ENCODE measurements at places on chromosomes 2 and 18. TPM values are rescaled to one million over a fixed set of nuclear protein-coding genes. Genes with fewer than 3 reads are reported as not detected.

CCDC141 gene
- 3.9 TPM for total RNA-seq

RTN4 gene
- 541 TPM for total RNA-seq

CPLX4 gene
- total RNA-seq: 0.20 TPM

MAP2 gene
- total RNA-seq: 541 TPM

MYCN gene
- 8.7 TPM for total RNA-seq

CABYR gene
- 9.1 TPM for total RNA-seq

PRKAG3 gene
- total RNA-seq: not detected

REG3G gene
- total RNA-seq: not detected

C2orf72 gene
- total RNA-seq: 23.6 TPM

IKZF2 gene
- total RNA-seq: 18.5 TPM

DUSP19 gene
- 12.2 TPM for total RNA-seq

CNTNAP5 gene
- total RNA-seq: 32.9 TPM

FEV gene
- total RNA-seq: not detected

PLCL1 gene
- 22.0 TPM for total RNA-seq

THSD7B gene
- total RNA-seq: 3.9 TPM

PXDN gene
- total RNA-seq: 53.5 TPM

DTNA gene
- 90.4 TPM for total RNA-seq

GPAT2 gene
- total RNA-seq: 0.79 TPM

ALPI gene
- total RNA-seq: 0.20 TPM

SGPP2 gene
- 1.7 TPM for total RNA-seq

ECEL1 gene
- total RNA-seq: 23.5 TPM

KRTCAP3 gene
- total RNA-seq: 0.72 TPM

KCNJ13 gene
- 10.1 TPM for total RNA-seq

PRR30 gene
- not detected for total RNA-seq

CXCR4 gene
- 19.2 TPM for total RNA-seq

NMUR1 gene
- 0.30 TPM for total RNA-seq

IL36B gene
- total RNA-seq: not detected

ACVR1C gene
- 0.61 TPM for total RNA-seq

CIB4 gene
- 0.50 TPM for total RNA-seq

HOXD13 gene
- 0.10 TPM for total RNA-seq

All from spinal cord (tissue), 10 donors.